ENCODE measurements at places on chromosomes 5 and 9. TPM values are rescaled to one million over a fixed set of nuclear protein-coding genes. Genes with fewer than 3 reads are reported as not detected.

GRCh38 chr5:123806644-123807043, 294.7 kb downstream of the CSNK1G3 start:
- DNase-seq = no peak

Gene CCNI2
- total RNA-seq = 5.9 TPM

GRCh38 chr5:118070041-118070440, 918.3 kb downstream of the DTWD2 start:
- no peak for DNase-seq

DNA sequence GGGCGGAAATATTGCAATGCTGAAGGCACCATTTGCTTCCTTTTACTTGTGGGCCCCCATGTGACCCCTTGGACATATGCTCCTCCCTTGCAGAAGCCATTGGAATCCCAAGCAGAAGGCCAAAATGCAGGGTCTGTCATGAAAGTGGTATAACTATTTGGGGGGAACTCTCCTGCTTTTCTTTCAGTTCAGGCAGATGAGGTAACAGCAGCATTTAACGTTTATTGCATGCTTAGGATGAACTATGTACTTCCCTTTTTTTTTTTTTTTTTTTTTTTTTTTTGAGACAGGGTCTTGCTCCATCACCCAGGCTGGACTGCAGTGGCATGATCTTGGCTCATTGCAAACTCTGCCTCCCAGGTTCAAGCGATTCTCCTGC, 7.8 kb downstream of the FOXI1 start:
- no peak for DNase-seq

- DNase-seq = peak; percentile 59
Observed at GRCh38 chr5:55226934-55227663, at the start of gene MCIDAS. MCIDAS (minus strand) TSS chr5:55227315; CDS start chr5:55227138, 177 bp downstream.

Gene LRRC19
- total RNA-seq = not detected

- DNase-seq = no peak
Observed at GRCh38 chr5:56012281-56012963, 17.7 kb upstream of the IL6ST start.

- DNase-seq = no peak
Observed at GRCh38 chr5:106587-106986, 14.6 kb downstream of the PLEKHG4B start.

GRCh38 chr9:113721856-113722255, 154.3 kb upstream of the ZNF618 start:
- no peak for DNase-seq

DNA sequence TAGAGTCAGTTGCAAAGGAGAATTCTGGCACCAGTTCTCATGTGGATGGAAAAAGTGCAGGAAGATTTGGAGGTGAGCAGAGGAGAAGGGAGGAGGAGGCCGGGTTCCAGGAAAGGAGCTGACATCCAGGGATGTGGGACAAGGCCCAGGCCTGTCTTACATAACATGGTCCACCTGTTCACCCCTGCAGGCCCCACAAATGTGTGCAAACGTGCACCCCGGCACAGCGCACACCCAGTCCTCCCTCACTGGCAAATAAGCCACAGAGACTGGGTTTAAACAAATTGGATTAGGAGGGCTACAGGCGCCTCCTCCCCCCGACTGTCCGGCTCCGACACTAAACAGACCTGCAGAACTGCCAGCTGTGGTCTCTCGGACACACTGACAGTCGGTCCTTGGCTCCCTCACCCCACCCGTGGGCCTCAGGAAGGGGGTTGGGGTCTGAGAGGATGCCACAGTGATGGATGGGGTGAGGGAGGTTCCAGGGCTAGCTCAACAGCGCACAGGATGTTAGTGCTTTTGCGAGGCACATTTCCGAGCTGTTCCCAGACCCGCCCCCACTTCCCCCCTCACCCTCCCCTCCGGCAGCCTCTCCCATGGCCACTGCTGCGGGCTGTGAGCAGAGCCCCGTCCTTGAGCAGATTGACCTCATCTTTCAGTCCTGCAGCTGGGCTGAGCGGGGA, 43.4 kb upstream of the IL17B start:
- DNase-seq = no peak

Gene CFAP90
- 1.1 TPM for total RNA-seq

All from prostate gland (tissue), 2 donors.